ENCODE measurements at places on chromosomes 4 and X.

GRCh38 chr4:6932475-6932874 is 22.8 kb downstream of the TBC1D14 start:
- DNase-seq, result no peak

GRCh38 chr4:131450572-131451209 is 1698.4 kb upstream of the PCDH10 start:
- no peak for DNase-seq

GRCh38 chrX:124388562-124388961 is 42.2 kb downstream of the SH2D1A start:
- peak; percentile 13 for DNase-seq

GRCh38 chrX:7027071-7027470 is 120.4 kb upstream of the STS start:
- no peak for DNase-seq

DNA sequence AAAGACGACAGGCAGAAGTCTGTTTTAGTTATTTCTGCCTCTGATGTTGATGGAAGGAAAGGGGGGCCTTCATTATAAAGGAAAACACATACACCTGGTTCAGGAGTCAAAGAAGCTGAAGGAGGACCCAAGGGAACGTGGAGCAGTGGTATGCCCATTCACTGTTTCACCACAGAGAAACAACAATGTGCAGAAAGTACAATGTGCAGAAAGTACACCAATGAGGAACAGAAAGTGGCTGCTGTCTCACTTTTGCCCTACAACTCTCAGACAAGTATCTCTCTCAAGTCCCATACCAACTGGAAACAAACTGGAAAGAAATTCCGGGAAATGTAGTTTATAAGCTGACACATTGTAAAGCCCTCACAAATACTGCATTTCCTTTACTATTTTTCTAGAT is 564.5 kb downstream of the TRAM1L1 start:
- DNase-seq, result no peak

DNA sequence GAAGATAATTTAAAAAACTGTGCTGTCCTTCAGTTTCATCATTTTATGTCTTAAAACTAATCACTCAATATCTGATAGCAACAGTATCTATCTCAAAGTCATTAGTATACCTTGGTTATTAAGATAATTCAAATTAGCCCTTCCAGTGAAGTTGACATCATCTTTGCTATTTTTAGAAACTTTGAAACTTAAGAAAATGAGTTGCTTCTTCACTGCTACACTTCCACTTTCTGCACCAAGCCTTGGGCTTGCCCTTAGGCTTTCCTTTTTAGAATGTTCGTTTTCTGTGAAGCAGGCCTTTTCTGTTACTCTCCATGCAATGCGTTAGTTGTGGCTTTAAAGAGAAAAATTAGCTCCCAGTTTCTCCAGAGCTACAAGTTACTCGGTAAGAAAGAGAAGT is 4.4 kb upstream of the VAMP7 start:
- DNase-seq, result no peak

DNA sequence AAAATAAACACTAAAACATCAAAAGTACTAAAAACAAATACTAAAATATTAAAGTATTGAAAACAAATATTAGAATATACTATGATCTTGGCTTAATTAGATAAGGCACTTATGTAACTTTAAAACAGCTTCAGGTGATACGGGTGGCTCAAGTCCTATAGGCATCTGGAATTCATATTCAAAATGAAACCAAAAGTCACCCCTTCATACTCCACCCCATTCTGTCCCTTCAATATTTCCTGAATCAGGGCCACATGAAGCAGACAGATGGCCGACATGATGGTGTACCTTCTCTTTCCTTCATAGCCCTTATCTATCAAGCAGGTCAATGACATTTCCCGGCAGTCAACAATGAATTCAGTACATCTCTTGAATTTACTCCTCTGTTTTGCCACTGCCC is 71.9 kb upstream of the MAGEB10 start:
- DNase-seq, result no peak

DNA sequence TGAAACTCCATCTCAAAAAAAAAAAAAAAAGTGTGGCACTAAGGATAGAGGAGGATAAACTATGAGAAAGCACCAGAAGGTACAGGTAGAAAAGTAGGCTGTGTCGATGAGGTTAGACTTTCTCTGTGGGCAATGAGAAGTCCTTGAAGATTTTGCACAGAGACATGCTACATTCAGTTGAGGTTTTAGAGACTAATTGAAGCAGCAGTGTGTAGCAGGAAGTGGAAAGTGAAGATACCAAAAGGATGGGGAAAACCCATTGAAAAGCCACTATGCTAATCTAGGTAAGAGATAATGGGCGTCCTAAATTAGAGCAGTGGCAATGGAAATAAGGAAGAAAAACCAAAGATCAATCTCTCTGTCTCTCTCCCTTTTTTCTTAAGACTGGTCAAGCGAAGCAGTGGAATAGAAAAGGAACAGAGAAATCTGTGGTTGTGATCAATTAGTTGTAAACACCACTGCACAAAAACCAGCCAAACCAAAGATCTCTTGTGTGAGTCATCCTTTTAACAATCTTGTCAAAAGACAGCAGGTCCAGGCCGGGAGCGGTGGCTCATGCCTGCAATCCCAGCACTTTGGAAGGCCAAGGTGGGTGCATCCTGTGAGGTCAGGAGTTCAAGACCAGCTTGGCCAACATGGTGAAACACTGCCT is 3.5 kb downstream of the SPINK2 start:
- DNase-seq, result no peak

DNA sequence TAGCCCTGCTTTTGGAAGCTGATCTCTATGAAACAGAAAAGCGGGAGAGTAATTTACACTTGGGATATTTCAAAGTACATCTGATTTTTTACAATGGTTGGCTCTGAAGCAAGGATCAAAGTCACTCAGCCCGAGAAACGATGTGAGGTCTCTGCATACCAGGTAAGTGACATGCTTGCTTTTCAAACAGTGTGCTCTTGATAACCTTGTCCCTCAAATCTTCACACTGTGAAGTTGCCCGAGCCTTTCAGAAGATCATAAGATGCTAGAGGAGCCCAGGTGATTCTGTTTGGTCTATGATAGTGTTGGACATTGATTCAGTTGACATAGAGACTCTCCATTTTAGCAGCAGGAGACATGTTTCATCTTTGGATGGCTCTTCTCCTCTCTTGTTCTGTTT is 47.1 kb upstream of the KLHL34 start:
- DNase-seq, result no peak

DNA sequence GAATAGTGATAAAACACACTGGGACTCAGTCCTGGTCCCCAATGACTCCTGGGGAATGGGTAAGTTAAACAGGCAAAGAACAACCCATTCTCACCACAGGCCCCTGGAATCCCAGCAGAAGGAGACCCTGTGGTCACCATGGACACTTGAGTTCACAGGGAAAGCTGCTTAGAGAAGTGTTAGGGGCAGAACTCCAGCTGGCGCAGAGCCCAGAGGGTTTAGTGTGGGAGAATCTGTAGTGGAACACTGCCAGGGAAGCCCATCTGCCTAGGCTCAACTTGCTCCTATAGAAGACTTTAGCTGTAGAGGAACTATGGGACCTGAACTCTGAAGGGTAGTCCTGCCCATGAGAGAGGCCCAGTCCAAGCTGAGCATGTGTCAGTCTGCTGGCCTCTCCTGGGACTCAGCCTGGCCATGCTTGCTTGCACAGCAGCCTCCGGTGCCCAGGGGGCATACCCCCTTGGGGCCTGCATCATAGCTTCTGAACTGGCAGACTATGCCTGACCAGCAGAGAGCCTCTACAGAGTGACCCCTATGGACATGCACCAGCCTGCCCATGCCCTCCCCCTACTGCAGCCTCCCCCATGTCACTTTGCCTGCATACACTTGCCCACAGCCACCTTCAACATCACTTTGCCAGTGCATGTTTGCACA is 343.5 kb downstream of the IDS start:
- no peak for DNase-seq

- no peak for DNase-seq
These were observed 443.3 kb downstream of the GBA3 start for GRCh38 chr4:23135792-23136645.

DNA sequence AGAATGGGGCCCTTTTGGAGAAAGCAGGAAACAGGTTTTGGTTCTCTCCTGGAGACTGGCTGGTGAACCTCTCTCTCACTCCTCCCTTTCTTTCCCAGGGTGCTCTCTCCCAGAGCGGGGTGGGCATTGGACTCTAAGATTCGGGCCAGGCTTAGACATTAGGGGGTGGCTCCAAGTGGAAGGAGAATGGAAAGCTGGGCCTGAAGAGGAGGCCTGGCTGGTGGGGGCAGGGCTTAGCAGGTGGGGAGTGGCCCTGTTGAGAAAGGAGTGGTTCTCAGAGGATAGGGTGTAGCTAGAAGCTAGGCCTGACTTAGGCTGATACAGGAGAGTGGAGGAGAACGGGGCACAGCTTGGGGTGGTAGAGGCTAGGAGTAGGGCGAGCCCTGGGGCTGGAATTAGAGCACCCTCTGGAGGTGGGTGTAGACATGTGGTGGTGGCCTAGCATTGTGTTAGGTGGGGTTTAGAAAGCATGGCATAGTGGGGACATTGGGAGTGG is 5.7 kb downstream of the PLP2 start:
- DNase-seq, result no peak

GRCh38 chr4:184575306-184575705 is 73.9 kb downstream of the CASP3 start:
- DNase-seq, result no peak
